ENCODE measurements at places on chromosomes 2 and 18. TPM values are rescaled to one million over a fixed set of nuclear protein-coding genes. Genes with fewer than 3 reads are reported as not detected.

- no peaks in the 10 kb centered on the region for H3K27me3 ChIP-seq
- no peak overlapping the region for H3K27ac ChIP-seq
- H3K36me3 ChIP-seq = no peaks in the 10 kb centered on the region
- no peak for DNase-seq
- no peaks in the 10 kb centered on the region for H3K4me1 ChIP-seq
Measured at GRCh38 chr2:231429152-231429551, 33.6 kb downstream of the B3GNT7 start.

DNA sequence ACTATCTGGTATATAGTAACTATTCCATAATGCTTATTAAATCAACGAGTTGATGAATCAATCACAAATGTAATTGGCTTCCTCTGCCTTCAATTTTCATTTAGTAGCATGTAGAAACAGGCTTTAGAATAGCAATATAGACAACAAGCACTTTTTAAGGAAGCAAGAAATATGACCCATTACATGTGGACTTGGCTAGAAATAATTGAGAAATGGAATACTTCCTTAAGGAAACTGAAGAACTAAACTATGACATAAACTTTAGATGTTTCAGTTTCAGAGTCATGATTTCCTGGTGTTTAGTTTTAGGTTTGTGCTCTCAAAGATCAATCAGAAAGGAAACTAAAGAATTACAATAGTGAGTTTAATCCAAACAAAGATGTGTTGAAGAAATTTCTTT lies 443.8 kb downstream of the MBD2 start:
- DNase-seq = no peak
- H3K36me3 ChIP-seq = no peaks in the 10 kb centered on the region
- H3K4me3 ChIP-seq = no peak overlapping the region
- H3K4me1 ChIP-seq = no peaks in the 10 kb centered on the region
- H3K27me3 ChIP-seq = no peaks in the 10 kb centered on the region
- no peak overlapping the region for H3K27ac ChIP-seq

GRCh38 chr2:69501301-69501700 lies 64.1 kb upstream of the NFU1 start:
- no peak overlapping the region for H3K4me3 ChIP-seq
- peaks cover 30% of the 10 kb centered on the region for H3K36me3 ChIP-seq
- no peak for DNase-seq
- H3K4me1 ChIP-seq = no peaks in the 10 kb centered on the region
- H3K27ac ChIP-seq = no peak overlapping the region

The MPHOSPH10 gene
- total RNA-seq = 18.8 TPM

DNA sequence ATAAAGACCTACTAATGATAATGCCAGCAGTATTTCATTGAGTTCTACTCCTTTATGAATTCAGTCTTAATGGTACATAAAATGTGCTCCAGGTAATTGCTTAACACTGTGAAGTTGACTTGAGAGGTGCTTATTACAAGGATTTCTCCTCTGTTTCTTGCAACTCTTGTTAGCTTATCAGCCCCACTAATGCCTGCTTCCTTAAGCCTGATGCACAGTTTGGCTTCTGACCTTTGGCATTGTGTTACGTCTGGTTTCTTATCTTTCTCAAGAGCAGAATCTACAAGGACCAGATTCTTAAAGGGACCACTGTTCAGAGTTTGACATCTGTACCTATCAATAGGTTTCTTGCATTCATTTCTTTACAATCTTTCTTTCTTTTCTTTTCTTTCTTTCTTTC lies 223.9 kb upstream of the CWC22 start:
- no peaks in the 10 kb centered on the region for H3K4me1 ChIP-seq
- no peak for DNase-seq
- no peaks in the 10 kb centered on the region for H3K36me3 ChIP-seq
- no peaks in the 10 kb centered on the region for H3K27me3 ChIP-seq

DNA sequence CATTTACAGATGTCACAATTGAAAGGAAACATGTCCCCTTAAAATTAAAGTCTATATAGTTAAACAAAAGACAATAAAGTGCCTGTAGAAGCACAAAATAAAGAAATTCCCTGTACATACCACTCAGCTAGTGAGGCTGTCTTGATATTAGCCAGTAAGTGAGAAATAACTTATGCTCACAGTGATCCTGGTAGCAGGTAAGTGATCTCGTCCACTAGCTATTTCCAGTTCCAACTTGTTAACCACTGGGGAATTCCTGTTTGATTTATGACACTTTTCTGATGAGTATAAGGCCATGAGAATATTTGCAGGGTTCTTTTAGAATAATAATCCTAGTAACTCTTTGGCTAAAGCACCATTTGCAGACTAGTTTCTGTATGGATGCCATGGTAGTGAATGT lies 127.9 kb upstream of the PGAP1 start:
- no peak for DNase-seq
- no peak overlapping the region for H3K4me3 ChIP-seq
- H3K4me1 ChIP-seq = no peaks in the 10 kb centered on the region
- H3K36me3 ChIP-seq = no peaks in the 10 kb centered on the region
- no peaks in the 10 kb centered on the region for H3K27me3 ChIP-seq
- no peak overlapping the region for H3K27ac ChIP-seq

DNA sequence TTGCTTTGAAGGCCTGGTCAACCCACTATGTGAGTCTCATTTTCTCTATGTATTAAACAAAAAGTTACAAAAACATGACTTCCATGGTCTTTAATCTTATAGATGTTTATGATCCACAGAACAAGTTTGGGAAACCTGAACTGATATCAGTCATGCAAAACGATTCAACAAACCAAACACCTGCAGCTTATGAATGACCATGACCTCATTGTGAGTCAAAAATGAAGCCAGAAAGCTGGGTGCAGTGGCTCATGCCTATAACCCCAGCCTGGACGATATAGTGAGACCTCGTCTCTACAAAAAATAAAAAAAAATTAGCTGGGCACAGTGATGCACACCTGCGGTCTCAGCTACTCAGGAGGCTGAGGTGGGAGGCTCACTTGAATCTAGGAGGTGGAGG lies 270.4 kb upstream of the CCDC68 start:
- H3K36me3 ChIP-seq = peaks cover 21% of the 10 kb centered on the region
- 0 out of 2 replicates have a peak, but pooled peaks cover under 1% of the 10 kb centered on the region for H3K4me1 ChIP-seq
- no peak overlapping the region for H3K27ac ChIP-seq
- DNase-seq = no peak
- no peaks in the 10 kb centered on the region for H3K27me3 ChIP-seq
- H3K4me3 ChIP-seq = no peak overlapping the region

- H3K36me3 ChIP-seq = no peaks in the 10 kb centered on the region
- H3K27ac ChIP-seq = no peak overlapping the region
- no peaks in the 10 kb centered on the region for H3K27me3 ChIP-seq
- H3K4me3 ChIP-seq = no peak overlapping the region
Measured at GRCh38 chr2:146908776-146909175, 936.1 kb upstream of the ACVR2A start.

- no peaks in the 10 kb centered on the region for H3K36me3 ChIP-seq
- no peaks in the 10 kb centered on the region for H3K27me3 ChIP-seq
- DNase-seq = no peak
- no peak overlapping the region for H3K4me3 ChIP-seq
Measured at GRCh38 chr18:28019425-28020108, 157.4 kb downstream of the CDH2 start.

GRCh38 chr2:26636935-26637334 lies 4.2 kb downstream of the CIB4 start:
- no peaks in the 10 kb centered on the region for H3K36me3 ChIP-seq
- DNase-seq = no peak
- no peak overlapping the region for H3K4me3 ChIP-seq
- H3K4me1 ChIP-seq = peaks cover 3% of the 10 kb centered on the region
- peaks cover 36% of the 10 kb centered on the region for H3K27me3 ChIP-seq

The PLEK gene
- total RNA-seq = not detected

- H3K4me1 ChIP-seq = no peaks in the 10 kb centered on the region
- no peaks in the 10 kb centered on the region for H3K36me3 ChIP-seq
- H3K27ac ChIP-seq = no peak overlapping the region
- no peak for DNase-seq
Measured at GRCh38 chr18:3329471-3329870, 67.5 kb downstream of the MYL12B start.

GRCh38 chr18:58768293-58768974 lies 96.2 kb upstream of the ZNF532 start:
- H3K36me3 ChIP-seq = no peaks in the 10 kb centered on the region
- peak overlapping the region; percentile 52 for H3K4me3 ChIP-seq
- no peaks in the 10 kb centered on the region for H3K4me1 ChIP-seq

DNA sequence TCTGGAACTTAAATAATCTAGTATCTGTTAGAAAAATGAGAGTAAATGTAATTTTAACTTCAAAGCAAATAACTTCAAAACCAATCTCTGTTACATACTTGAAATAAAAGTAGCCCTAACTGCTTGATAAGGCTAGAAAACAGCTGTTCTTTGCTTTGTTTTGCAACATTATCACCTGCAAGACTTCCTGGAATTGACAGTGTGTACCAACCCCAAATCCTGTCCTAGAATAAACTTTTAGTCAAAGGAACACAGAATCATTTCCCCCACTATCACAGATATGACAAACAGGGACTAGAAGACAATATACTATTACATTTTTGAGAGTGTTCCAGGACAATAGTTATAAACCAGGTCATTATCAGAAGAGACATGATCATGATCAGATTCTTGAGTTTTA lies 105.3 kb upstream of the PGAP1 start:
- H3K36me3 ChIP-seq = no peaks in the 10 kb centered on the region
- H3K4me3 ChIP-seq = no peak overlapping the region
- no peak overlapping the region for H3K27ac ChIP-seq
- no peaks in the 10 kb centered on the region for H3K27me3 ChIP-seq
- no peak for DNase-seq

DNA sequence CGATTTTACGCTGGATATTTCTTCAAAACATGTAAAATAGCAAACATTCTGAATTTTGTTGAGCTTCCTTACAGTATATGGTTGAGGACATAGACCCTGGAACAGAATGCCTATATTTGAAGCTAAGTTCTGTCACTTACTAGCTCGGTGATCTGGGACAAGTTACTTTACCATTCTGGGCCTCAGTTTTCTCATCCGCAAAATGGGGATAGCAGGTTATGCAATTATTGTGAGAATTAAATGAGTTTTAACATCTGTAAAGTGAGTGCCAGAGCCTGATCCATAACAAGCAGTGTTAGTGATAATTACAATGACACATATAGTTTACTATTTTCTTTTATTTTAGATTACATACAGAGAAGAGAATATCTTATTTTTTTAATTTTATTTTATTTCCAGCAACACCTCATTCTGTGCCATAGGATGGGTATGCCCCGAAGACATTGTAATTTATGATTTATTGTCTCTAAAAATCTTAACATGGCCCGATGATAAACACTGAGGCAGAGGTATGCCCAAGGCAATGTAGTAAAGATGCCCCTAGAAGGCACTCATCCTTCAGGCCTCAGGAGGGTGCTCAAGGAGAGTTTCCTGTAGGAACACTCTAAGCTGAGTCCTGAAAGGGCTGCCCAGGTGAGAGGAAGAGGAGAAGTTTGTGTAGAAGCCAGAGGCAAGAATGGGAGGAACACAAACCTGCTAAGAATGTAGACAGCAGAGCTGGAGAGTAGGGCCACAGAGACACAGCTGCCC lies 250.9 kb downstream of the BCL11A start:
- H3K27me3 ChIP-seq = no peaks in the 10 kb centered on the region
- no peak for DNase-seq
- H3K4me1 ChIP-seq = peaks cover 5% of the 10 kb centered on the region
- H3K36me3 ChIP-seq = no peaks in the 10 kb centered on the region
- no peak overlapping the region for H3K27ac ChIP-seq

DNA sequence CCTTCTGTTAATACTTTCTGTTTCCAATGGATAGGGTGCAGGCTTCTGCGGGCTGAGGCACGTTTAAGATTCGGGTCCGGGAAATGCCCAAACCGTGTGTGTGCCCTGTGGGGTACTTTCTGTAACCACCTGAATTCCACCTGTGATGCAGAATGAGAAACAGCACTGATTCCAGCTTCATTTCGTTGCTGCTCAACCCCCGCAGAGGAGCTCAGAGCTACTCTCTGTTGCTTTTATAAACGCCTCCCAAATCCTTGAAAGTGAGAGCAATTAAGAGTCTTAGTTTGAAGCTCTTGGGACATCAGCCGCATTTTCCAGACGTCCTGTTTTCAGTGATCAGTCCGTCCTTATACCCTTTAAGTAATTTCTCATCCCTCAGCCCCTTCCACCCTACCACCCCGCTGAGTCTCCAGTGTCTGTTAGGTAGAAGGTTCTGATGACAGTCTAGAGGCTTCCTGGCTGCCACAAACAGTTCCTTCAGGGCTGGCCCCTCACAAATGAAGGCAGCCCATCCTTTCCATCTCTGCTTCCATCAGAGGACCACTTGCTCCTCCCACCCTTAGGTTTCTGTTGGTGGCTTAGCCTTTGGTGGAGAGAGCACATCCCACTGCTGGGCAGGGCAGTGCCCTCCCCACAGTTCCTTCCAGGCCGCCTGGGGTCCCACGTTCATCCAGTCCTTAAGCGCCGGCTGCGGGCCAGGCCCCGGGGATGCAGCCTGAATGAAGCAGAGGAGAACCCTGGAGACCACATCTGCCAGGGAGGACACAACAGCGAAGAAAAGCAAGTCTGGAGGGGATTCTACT lies 230.1 kb downstream of the SEPTIN10 start:
- no peaks in the 10 kb centered on the region for H3K27me3 ChIP-seq
- no peaks in the 10 kb centered on the region for H3K36me3 ChIP-seq
- DNase-seq = no peak

The PAX8 gene
- total RNA-seq = 2.1 TPM

DNA sequence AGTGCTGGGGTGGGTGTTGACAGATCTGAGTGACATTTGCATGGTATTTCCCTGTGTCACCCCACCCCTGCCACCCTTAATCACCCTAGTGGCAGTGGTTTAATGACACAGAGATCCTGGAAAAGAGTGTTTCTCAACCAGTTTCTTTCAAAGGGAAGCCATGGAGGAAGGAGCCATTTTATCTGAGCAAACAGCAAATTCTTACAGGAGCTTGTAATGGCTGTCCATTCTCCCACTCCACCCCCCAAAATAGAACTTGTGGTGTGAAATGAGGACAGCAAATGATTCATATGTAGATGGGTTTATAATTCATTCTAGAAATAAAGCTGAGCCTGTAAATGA lies 51.5 kb downstream of the CDC42EP3 start:
- H3K27ac ChIP-seq = peak overlapping the region; percentile 66
- no peaks in the 10 kb centered on the region for H3K36me3 ChIP-seq
- H3K4me3 ChIP-seq = no peak overlapping the region
- peak; percentile 54 for DNase-seq
- no peaks in the 10 kb centered on the region for H3K27me3 ChIP-seq

Data from GM23248 (cell line).